SK-N-MC (cell line): ENCODE measurements at places on chromosomes 6 and 20.

DNA sequence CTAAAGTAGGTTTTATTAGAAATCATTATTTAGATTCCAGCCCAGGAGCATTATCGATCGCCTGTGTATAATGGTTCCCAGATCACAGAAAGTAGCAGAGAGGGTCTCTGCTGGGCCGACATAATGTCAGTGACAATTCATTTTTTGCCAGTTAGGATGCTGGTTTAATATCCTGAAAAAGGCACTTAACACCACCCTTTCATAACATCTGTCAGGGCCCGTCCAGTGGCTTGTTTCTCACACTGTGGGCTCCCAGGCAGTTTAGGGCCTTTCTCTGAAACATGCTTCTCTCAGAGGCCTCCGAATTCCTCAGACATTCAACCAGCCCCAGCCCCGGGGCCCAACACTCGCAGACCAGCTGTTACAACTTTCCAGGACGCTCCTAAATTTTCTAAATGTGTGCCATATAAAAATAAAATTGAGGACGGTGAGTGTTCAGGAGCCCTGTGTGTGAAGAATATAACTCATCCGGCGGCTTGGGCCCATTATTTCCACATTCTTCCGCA, 108.6 kb upstream of the EYA4 start:
- no peak for DNase-seq

- no peak for DNase-seq
These were observed 79.5 kb downstream of the ATP9A start for GRCh38 chr20:51688600-51689244.

DNA sequence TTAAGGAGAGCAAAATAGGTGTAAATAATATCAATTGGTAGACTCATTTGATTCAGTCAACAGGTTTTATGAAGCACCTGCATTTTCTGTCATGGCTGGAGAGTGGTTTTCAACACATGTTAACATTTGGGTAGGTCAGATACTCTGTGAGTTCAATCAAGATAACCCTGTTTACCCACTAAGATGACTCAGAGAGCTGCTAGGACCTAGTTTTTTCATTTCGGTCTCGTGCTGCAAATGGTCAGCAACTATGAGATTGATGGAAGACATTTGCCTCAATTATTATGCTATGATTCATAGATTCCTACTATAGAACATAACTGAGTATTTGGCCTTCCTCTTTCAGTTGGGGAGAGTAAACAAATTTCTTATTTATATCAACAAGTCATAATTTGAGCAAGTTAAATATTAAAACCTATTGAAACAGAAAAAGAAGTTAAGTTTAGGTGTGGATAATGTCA, 391.4 kb upstream of the CITED2 start:
- no peak for DNase-seq

GRCh38 chr6:72283571-72283970, 338.3 kb upstream of the KCNQ5 start:
- no peak for DNase-seq

GRCh38 chr6:25302677-25303128, 23.5 kb downstream of the CARMIL1 start:
- no peak for DNase-seq

- DNase-seq: no peak
These were observed 65.7 kb downstream of the TRDN start for GRCh38 chr6:123570813-123571684.

DNA sequence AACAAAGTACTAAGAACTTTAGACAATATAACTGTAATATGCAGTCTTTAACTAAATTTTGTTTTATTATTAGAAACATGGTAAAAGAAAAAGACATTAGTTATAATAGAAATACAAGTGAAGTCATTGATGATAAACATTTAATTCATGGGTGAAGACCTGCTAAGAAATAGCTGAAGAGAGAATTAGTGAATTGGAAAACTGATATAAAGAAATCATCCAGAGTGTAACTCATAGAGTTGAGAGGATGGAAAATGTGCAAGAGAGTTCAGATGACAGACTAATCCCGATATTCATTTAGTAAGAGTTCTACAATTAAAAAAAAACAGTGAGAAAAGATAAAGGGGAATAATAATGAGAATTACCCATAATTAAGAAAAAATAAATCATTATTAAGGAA, 220.7 kb upstream of the THBS2 start:
- no peak for DNase-seq

DNA sequence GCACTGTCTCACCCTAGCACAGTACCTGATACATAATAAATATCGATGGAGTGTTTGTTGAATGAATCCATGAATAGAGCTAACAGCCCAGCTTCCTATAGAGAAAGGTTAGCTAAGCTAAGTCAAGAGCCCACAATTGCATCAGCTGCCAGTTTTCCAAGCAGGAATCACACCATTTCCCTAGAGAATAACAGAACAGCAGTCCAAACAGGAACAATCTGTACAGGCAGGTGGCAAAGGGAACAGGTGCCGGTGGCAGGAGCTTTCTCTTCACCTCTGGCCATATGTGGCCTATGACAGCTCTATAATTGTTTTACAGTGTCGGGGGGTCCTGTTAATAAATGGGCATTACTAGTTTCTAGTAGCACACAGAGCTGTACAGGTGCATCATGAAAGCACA, 38.8 kb downstream of the ISM1 start:
- DNase-seq: no peak

GRCh38 chr6:140670021-140670420, 1295.6 kb upstream of the CITED2 start:
- DNase-seq: no peak

- DNase-seq: no peak
These were observed 316.3 kb downstream of the SLC35F1 start for GRCh38 chr6:118223316-118223715.

- no peak for DNase-seq
These were observed 1.8 kb downstream of the EPB41L2 start for GRCh38 chr6:131061041-131061750.

DNA sequence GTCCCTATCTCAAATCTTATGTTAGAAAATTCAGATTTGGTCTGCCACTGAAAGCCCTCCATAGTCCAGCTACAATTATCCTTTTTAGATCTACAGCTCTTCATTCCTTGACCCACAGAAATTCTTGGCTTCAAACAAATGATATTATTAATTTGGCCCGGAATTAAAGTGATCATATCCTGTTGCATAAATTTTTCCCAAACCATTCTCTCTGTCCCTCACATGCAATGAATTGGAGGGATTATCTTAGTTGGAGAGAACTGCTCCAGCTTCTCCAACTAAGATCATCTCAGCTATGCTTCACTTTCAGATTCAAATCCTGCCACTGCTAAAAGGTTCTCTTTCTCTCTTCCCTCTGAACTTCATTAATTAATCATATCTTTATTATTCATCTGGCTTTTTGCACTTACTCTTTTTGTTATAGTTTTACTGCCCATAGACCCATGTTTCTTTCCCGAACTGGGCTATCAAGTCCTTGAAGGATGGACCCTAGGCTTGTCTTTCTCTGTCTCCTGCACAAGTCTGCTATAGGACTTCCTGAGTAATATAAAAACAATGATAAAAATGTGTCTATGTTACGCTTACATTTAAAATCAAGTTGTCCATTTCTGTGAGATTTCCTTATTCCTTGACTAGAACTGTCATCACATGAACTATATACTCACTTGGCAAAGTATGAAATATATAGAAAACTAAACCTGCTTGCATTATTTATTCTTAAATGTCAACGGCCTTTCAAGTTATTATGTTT, 493.9 kb upstream of the MARCKS start:
- no peak for DNase-seq

- DNase-seq: no peak
These were observed 29.2 kb upstream of the ALDH8A1 start for GRCh38 chr6:134979142-134979541.

- no peak for DNase-seq
These were observed 130.7 kb downstream of the DLL1 start for GRCh38 chr6:170160031-170160627.

DNA sequence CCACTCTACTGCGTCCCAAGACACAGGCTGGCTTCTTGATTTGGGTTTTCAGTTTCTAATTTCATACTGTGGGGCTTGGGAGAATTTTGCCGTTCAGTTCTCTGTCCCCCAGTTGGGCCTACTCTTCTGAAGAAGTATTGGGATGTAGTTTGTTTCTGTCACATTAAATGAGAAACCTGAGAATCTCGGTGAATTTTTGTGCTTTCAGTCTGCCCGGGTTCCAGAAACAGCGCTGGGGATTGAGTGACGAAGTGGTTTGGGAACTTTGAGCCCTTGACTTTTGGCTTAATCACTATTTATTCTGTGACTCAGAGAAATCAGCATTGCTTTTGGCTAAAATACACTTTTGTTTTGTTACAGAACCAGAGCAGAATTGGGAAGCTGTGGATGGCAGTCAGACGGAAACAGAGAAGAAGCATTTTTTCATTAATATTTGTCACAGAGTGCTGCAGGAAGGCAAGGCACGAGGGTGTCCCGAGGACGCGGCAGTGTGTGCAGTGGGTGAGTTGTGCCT, 74.0 kb downstream of the IGF2R start:
- DNase-seq: no peak

GRCh38 chr20:45429618-45430017, 13.7 kb downstream of the PIGT start:
- no peak for DNase-seq

DNA sequence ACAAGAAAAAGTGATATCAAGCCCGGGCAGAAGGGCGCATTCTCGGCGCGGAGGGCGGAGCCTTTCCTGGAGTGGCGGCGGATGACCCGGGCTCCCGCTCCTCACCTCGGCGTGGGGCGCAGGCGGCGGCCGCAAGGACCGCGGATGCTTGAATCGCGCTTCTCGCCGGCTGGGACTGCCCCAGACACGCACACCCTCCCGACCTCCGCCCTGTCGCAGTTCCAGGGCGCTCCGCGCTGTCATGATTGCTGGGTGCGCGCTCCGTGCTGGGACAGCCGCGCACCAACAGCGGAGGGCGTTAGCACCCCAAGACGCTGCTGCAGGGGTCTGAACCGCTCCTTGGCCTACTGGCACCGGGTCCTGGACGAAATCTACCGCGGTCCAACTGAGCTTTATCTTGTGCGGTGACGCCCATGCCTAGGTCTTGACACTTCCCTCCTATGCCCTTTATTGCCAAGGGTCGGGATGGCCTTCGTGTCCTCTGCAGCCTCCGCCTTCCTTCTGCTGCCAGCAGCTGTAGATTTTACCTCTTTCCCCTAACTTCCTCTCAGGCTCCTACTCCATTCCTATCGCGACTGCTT, 43.3 kb downstream of the IRAK1BP1 start:
- no peak for DNase-seq

GRCh38 chr6:24795106-24795505, 3.6 kb downstream of the ARMH2 start:
- no peak for DNase-seq

DNA sequence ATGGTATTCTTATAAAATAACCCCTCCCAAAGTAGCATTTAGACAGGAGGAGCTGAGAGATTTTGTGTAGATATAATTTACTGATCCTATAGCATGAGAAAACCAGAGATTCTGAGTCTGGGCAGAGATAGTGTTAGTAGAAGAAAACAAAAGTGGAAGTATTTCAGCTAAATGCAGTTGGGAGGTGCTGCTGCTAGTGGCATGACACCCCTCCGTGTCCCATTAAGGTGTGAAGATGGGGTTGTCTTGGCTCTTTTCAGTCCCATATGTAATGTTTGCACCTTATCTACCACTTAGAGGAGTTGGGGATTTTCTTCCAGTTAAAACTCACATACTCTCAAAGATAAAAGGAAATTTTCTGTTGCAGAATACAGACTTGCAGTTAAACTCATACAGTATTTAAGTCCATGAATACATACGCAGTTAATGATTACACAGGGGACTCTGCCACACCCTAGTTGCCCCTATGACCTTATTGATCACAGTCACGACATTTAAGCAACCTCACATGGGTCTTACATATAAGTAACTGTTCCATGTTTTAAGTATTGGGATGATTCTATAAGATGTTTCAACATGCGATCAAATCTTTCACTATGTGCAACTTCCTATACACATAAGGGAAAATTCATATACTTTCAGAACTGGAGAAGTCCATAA, 11.5 kb downstream of the TAAR2 start:
- no peak for DNase-seq

GRCh38 chr20:62025832-62026563, 39.7 kb downstream of the TAF4 start:
- DNase-seq: no peak

- DNase-seq: no peak
These were observed 15.4 kb upstream of the ANKRD60 start for GRCh38 chr20:58243653-58244410.

DNA sequence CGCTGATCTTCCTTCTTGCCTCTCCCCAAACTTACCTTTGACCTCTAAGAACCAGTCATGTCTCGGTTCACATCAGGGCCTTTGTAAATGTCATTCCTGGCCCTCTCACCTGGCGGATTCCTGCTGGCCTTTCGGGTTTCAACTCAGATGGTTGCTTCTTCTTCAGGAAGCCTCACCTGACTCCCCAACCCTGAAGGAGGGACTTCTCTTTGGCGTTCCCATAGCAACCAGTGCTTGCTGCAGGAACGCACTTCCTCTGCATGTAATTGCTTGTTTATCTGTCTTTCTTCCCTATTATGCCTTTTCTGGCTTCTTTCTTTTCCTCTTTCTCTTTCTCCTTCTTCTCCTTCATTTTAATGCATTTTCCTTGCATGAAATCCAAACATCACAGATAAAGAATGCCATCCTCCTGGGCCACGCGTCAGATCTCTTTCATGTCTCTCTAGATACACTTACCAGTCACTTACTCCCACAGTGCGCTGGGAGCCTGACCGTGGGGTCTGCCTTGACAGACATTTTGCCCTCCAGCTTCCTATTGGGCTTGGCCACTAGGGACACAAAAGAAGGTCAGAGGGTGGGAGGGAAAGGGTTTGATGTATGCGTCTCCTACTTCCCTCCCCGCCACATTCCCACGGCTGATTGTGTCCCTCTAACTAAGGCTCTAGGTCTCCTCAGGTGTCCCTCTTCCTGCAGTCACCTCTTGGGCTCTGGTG, 295.7 kb upstream of the TSHZ2 start:
- DNase-seq: no peak

- no peak for DNase-seq
These were observed 46.4 kb downstream of the ATG5 start for GRCh38 chr6:106279179-106279578.

DNA sequence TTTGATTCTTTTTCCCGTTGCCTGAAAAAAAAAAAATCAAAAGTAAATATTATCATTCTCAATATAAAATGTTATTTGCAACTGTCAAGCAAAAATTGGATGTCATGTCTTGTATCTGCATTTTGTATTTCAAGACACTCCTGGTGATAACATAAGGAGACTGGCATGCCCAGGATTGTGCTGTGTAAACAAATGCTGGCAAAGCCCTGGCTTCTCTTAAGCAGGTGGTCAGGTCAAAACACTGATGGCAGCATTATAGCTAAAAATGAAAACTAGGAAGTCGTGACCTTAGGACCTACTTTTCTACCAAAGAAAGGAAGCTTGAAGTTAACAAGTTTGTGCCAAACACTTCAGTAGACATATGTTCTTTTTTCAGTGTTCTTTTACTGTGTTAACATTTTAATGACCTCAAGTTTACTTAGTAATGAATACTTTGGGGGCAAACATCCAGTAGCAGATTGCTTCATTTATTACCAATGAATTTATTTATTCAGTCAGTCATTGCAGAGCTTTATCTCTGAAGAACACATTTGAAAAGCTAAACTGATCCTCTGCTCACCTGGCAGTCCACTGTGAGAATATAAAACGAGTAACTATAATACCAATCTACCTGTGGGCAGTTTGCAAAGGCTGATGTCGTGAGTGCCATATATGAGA, 243.1 kb upstream of the FLRT3 start:
- no peak for DNase-seq

GRCh38 chr6:158960026-158960425, 40.0 kb downstream of the RSPH3 start:
- DNase-seq: no peak

- no peak for DNase-seq
These were observed 248.2 kb upstream of the POU3F2 start for GRCh38 chr6:98586163-98586562.

GRCh38 chr6:113143206-113143605, 713.9 kb upstream of the MARCKS start:
- DNase-seq: no peak
